Sciatic nerve (tissue), 2 donors: ENCODE measurements at places on chromosomes 12 and 14. TPM values are rescaled to one million over a fixed set of nuclear protein-coding genes. Genes with fewer than 3 reads are reported as not detected.

The MGST1 gene
- total RNA-seq: 80.6 TPM

The KRT72 gene
- 0.18 TPM for total RNA-seq

The SMIM41 gene
- total RNA-seq: 12.4 TPM

The SPTB gene
- 14.8 TPM for total RNA-seq

The C12orf50 gene
- 0.27 TPM for total RNA-seq

The TBX3 gene
- 26.3 TPM for total RNA-seq

The KIF26A gene
- total RNA-seq: 10.4 TPM

The DEPDC4 gene
- total RNA-seq: 1.5 TPM

The PLEK2 gene
- total RNA-seq: 0.62 TPM

The NRL gene
- 2.9 TPM for total RNA-seq

The ITFG2 gene
- total RNA-seq: 47.8 TPM

The SLC7A8 gene
- total RNA-seq: 15.0 TPM

The TAS2R7 gene
- total RNA-seq: not detected

The PPM1H gene
- 12.3 TPM for total RNA-seq

The LRRC43 gene
- total RNA-seq: 0.58 TPM
